NCI-H1694 treated with DMSO at 0.1 percent for 48 hours (cell line): ENCODE measurements at places on chromosomes 16 and 17.
A peak's percentile ranks its signal among the peaks of the same experiment; 100 is the strongest.

GRCh38 chr17:73541111-73541510, 103.1 kb downstream of the SDK2 start:
- DNase-seq: peak; percentile 76

DNA sequence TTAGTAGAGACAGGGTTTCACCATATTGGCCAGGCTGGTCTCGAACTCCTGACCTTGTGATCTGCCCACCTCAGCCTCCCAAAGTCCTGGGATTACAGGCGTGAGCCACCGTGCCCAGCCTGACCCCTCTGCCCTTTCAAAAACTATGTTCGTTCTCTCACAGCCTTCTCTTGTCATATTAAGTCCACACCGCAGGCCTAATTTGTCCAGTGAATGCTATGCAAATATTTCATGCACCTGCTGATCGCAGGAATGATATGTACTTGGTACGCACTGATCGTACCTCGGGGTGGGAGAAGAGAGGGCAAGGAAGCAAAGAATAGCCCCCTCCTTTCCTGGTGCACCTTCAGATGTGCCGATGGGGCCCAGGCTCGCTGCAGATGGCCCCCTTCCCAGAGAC, 3.0 kb upstream of the BIRC5 start:
- no peak for DNase-seq

DNA sequence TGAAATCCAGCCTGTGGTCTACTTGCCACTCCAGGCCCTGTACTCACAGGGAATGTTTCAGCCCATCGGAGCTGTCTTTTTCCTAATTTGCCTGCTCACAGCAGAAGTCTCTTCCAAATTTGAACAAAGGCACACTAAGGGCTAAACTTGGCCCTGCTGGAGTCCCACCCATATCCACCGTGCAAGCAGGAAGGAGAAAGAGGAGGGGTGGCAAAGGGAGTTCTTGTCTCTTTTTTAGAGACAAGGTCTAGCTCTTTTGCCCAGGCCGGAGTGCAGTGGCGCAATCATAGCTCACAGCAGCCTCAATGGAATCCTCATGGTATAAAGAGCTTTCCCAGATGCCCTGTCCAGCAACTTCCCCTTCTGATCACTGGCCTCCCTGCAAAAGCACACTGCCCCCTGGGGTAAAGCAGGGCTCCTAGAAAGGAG, 2.7 kb upstream of the PRM1 start:
- DNase-seq: no peak

DNA sequence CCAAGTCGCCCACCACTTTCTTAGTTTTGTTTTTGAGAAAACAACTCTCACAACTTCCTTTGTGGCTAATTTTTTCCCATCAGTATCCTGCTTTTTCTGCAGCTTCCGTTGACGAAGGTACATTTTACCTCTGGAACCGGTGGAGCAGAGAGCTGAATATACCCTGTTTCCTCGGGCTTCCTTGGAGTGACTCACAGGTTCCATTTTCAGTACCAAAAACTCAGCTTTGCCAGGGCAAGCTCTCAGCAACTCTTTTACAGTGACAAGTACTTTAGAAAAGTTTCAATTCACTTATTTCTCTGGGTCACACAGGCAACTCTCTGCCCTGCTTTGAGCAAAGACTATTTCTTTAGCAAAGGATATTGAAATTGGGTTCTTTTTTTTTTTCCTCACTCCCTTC, 318.9 kb downstream of the SNX29 start:
- no peak for DNase-seq

DNA sequence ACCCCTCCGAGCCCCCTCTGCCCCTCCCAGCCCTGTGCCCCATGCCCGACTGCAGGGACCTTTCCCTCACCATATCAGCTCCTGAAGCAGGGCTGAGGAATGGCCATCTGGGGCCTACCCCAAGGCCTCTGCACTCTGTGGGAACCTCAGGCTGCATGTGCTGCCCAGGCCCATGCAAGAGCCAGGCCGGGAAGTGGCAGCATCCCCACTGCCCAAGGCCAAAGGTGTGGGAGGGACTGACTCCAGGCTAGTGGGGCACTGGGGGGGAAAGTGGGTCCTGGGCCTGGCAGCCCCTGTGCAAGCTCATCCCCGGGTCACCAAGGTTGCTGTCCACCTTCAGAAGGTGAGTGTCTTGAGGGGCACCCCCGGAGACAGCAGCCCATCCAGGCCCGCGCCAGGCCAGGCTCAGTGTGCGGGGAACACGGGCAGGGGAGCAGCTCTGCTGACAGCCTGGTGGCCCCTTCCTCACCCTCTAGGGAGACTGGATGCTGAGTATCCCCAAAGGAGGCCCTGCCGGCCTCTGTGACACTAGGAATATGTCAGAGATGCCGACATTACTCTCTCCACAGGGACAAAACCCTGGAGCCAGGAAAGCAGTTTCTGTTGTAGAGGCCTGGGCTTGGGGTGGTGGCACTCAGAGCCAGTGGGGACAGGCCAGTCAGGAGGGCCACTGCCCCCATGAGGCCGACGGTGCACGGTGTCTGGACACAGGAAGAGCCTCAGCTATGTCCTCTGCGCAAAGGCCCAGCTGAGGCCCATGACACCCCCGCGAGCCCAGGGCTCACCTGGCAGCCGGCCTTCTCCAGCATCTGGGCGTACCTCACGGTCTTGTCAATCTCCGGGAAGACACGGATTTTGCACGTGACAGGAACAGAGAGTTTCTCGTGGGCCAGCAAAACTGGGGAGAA, 3.3 kb downstream of the DUS1L start:
- no peak for DNase-seq

GRCh38 chr17:56997313-56997712, 19.4 kb downstream of the SCPEP1 start:
- DNase-seq: no peak

GRCh38 chr16:25372716-25373115, 115.1 kb upstream of the ZKSCAN2 start:
- DNase-seq: no peak

DNA sequence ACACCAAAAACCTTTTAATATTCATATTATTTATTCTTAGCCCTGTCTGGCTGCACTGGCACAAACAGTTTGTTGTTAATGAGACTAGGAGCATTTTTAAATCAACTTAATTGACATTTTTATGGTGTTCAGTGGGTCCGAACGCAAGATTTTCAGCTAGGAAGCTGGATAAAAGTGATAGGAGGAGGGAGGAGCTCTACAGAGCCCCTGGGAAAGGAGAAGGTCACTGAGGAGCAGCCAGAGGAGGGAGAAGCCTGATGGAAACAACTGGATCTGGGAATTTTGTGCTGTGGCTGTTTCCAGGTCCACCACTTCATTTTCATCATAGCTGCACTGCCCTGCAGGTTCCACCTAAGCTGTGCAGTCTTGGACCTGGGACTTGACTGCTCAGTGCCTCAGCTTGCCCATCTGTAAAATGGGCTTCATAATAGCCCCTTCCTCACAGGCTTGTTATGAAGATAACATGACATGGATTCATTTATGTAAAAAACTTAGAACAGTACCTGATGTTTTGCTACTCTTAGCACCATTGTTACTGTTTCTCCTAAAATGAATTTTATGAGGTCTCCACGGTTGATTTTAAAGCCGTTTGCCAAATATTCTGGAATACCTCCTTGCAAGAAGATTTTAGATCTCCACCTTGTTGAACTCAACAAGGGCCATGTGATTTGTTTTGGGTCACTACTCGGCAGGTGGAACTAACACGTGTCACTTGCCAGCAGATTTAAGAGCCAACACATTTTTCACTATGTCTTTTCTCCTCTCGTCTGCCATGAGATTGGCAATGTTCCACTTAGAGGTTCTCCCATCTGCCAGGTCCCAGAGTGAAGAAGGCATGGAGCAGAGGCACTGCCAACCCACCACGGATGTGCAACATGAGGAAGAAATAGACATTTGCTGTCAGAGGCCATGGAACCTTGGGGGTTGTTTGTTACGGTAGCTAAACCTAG, 18.7 kb upstream of the GRIN2A start:
- peak; percentile 39 for DNase-seq

DNA sequence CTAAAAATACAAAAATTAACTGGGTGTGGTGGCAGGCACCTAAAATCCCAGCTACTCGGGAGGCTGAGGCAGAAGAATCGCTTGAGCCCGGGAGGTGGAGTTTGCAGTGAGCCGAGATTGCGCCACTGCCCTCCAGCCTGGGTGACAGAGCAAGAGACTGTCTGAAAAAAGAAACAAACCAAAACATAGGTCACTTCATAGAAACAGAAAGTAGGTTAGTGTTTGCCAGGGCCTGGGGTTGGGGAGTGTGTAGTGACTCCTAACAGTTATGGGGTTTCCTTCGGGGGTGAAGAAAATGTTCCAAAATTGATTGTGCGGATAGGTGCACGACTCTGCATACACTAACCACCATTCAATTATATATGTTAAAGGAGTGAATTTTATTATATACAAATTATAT, 59.2 kb downstream of the ATP2C2 start:
- DNase-seq: no peak

- DNase-seq: peak; percentile 31
These were observed 14.5 kb upstream of the MTSS2 start for GRCh38 chr16:70700101-70701020.

DNA sequence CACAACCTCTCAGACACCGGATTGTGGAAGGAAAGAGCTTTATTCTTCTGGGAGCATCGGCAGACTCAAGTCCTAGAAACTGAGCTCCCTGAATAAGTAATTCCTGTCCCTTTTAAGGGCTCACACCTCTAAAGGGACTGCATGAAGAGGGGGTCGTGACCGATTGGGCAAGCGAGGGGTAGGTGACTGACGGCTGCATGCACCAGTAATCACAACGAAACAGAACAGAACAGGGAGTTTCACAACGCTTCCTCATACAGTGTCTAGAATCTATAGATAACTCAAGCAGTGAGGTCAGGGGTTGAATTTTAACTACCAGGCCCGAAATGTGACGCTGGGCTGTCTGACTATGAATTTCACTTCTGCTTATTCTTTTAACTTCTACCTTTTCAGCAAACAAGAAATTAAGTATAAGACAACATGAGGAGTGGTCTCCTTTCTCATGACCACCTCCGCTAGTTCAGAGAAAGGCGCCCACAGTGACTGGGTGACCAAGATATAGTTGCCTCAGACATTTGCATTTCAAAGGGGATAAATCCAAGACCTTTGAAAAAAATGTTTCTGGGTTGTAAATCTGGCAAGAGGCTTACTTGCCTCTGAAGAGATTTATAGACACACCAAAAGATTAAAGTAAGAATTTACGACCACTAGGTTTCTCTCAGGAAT, 88.4 kb upstream of the ATF7IP2 start:
- no peak for DNase-seq

DNA sequence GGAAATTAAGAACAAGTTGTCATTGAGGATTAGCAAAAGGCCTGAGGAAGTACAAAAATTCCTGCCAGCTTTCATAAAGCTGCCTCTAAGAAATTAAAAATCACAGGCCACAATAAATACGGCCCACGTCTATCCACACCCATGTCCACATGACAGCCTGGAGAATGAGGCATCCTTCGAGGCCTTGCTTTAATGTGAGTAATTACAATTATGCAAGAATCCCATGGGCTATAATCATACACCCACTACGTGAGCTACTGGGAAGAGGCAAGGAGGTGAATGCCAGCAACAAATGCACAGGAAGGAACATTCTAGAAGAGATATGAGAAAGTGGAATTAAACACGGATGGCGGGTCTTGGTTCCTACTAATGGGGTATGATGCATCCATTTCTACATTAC, 65.4 kb upstream of the ZFHX3 start:
- DNase-seq: no peak

GRCh38 chr16:26731729-26732128, 335.0 kb upstream of the C16orf82 start:
- no peak for DNase-seq

DNA sequence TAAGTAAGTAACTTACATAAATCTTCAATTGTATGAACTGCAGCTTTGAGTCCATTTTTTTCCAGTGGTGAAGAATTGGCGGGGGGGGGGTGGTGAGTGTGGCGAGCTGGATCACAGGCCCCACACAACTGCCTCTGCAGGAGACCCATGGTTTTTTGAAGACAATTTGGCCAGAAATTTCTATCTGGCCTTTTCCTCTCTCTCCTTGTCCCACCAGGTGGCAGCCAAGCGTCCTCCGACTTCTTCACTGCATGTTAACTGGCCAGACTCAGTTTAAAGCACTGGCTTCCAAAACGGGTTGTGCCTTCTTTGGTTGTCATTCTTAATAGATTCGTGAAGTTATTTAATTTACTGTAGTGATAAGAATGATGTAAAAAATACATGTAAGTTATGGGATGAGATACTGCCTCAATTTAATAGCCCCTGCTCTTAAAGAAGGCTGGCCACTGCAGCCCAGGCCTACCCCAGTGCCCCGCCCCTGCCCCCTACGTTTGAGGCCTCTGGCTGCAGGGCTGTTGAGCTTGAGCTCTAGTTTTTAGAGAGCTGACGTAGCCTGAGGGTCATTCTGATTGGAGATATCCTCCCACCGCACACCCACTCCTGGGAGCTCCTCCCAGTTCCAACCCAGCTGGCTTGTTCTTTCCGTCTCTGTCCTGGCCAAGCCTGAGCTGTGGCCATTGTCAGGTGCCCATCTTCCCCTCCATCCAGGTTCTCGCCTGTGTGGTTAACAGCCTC, 36.4 kb downstream of the AKAP1 start:
- peak; percentile 21 for DNase-seq

- no peak for DNase-seq
These were observed 26.2 kb upstream of the ZNF652 start for GRCh38 chr17:49388290-49388640.

DNA sequence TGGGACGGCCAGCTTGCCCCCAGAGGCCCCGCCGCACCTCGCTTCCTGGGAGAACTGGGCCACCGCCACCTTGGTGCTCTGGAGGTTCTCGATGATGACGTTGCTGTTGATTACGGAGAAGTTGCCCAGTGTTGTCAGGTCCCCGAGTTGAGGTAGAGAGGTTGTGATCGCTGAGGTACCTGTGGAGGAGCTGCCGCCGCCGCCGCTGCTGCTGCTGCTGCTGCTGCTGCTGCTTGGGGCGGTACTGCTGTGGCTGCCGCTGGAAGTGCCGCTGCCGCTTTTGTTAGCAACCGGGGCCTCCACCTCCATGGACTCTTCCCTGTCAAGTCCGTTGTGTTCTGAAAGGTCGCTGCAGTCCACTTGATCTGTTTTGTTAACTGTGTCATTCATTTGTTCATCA, 9.5 kb downstream of the SALL1 start:
- no peak for DNase-seq

- DNase-seq: no peak
These were observed 5.3 kb upstream of the EPN3 start for GRCh38 chr17:50527155-50527762.

GRCh38 chr16:71430744-71431143, 11.1 kb downstream of the TLE7 start:
- DNase-seq: no peak

DNA sequence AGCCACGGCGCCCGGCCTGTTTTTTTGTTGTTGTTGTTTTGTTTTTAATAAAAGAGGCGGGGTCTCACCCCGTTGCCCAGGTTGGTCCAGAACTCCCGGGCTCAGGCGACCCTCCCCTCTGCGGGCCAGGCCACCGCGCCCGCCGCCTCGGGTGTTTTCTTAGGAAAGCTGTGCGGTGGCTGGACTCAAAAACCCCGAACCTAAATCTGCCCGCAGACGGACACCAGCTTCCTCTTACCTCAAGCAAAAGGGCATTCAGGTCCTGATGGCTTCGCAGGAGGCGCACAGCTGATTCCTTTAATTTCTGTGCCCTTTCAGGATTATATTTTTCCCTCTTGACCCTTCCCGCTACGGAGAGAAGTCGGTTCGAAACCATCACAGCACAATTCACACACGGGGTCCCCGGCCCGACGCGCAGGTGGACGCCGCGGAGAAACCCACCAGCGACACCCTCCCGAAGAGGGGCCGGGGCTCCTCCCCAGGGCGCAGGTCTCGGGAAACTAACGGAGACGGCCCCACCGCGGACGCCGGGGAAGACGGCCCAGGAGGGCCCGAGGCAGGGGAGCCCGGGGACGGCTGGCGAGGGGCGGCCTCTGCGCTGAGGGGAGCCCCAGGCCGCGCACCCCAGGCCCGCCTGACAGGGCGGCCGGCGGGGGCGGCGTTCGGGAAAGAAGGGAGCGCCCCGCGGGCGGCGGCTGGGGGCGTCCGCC, 653 bp downstream of the FANCA start:
- no peak for DNase-seq
